ENCODE measurements at places on chromosomes 12 and 14.

GRCh38 chr12:14611640-14612203 lies 44.0 kb upstream of the PLBD1 start:
- DNase-seq: no peak

GRCh38 chr14:59688224-59689170 lies 111.9 kb upstream of the CCDC175 start:
- DNase-seq: peak; percentile 74

- DNase-seq: no peak
These were observed 240.6 kb downstream of the RAD51B start for GRCh38 chr14:68060198-68060597.

DNA sequence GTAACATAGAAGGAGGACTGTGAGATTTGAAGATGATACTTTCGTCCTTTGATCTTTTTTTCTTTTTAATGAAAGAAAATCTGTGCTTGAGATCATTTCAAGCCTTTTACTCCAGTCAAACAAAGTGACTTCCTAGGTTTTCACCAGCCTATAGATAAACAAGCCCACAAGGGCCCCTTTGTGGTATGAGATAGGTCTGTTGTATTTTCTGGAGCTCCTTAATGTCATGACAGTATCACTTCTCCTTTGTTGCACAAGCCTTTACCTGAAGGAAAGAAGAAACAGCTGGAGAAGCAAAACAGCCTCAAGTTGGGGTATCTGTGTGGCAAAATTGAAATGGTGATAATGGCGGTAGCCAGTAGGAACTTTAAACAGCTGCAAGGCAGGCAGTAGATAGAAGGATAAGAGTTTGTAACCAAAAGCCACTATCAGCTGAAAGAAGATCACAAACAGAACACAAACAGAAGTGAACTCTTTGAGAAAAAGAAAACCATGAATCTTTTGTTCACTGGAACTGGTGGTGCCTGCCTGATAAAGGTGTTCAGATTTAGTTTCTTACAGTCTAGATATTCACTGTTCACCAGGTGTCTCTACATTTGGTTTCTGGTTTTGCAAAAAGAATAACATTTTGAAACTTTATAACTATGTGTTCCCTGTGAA lies 96.8 kb downstream of the LGR5 start:
- no peak for DNase-seq

DNA sequence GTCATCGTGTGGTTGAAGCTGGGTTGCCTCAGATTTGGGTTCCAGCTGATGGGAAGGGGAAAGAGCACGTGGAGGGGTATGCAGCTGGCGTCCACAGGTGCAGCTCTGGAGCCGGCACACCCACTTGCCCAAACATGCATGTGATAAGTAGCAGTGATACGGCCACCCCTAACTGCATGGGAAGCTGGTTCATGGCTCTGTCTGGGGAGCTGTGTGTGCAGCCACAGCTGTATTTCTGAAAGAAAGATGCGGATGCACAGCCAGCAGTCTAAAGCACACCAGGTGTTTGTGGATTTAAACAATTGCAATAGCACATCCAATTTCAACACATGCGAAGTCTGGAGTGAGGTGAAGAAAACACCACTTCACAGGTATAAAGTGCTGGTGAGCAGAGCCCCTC lies 181.4 kb downstream of the EFCAB11 start:
- DNase-seq: no peak

- DNase-seq: no peak
These were observed 24.4 kb downstream of the SLC8B1 start for GRCh38 chr12:113310489-113310888.

GRCh38 chr12:117803001-117803400 lies 165.8 kb downstream of the KSR2 start:
- DNase-seq: no peak

GRCh38 chr14:104254735-104255400 lies 116.5 kb downstream of the KIF26A start:
- peak; percentile 76 for DNase-seq

GRCh38 chr14:61343471-61343870 lies 22.1 kb downstream of the PRKCH start:
- no peak for DNase-seq

- DNase-seq: no peak
These were observed 471.8 kb downstream of the TMEM117 start for GRCh38 chr12:44307506-44308168.

GRCh38 chr12:51480978-51481377 lies 56.3 kb downstream of the SLC4A8 start:
- no peak for DNase-seq

- DNase-seq: no peak
These were observed 280.8 kb downstream of the ZFP36L1 start for GRCh38 chr14:68512088-68512487.

GRCh38 chr12:102735104-102735503 lies 181.9 kb downstream of the PAH start:
- no peak for DNase-seq

- DNase-seq: no peak
These were observed 381.7 kb upstream of the DDHD1 start for GRCh38 chr14:53534841-53535240.

DNA sequence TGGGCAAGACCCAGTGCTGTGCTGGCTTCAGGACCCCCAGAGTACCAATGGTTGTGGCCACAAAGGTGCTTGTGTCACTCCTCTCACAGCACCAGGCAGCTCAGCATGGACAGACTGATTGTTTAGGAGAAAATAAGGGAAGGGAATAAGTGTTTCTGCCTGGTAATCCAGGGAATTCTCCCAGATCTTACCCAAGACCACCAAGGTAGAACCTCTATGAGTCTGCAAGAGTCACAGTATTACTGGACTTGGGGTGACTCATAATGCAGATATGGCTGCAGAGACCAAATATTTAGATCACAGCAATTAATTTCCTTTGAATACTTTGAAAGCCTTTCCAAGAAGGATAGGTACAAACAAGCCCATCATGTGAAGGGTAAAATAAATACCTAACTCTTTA lies 1178.3 kb upstream of the FLRT2 start:
- DNase-seq: no peak

- no peak for DNase-seq
These were observed 2.4 kb downstream of the EMP1 start for GRCh38 chr12:13198876-13199275.

DNA sequence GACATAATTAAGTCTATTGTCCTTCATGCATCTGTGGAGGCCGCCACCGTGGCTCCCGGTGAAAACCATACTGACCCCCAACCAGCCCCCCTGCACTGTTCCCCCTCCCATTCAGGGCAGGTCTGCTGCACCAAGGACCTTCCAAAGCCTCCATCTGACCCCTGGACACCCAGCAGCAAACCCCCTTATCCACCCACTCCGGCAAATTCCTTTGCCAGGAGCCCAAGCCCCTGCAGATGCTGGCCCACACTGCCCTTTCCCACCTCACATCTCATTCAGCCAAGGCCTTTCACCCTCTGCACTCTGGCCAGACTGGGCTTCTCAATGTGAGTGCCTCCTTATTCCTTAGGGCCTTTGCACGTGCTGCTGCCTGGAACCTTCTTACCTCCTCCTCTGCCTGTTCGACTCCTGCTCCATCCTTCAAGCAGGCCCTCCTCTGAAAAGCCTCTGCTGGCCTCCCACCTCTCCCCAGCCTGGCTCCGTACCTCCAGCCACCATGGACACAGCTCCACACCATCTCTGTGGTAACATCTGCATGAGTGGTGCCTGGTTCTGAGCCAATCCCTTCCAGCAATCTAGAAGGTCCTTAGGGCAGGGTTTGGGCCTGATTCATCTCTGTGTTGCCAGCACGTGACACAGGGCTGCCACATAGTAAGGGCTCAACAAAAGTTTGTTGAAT lies 230.7 kb downstream of the BCL11B start:
- DNase-seq: no peak

DNA sequence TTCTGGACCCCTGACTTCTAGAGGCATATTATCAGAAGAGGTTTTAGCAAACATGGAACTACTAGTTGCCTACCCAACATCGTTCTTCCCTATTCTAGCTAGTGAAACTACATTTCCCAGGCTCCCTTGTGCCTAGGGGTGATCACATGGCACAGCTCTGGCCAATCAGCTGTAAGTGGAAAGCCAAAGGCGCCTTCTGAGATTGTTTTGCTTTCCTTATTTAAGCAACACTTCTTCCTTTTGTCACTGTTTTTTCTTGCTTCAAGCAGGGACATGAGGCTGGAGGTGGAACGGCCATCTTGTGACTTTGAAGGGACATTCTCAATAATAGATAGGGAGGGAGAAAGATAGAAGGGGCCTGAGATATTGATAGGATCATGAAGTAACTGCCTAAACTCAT lies 136.7 kb downstream of the ZNF664 start:
- DNase-seq: no peak

- DNase-seq: no peak
These were observed 30.6 kb downstream of the BORCS5 start for GRCh38 chr12:12387501-12387900.

- DNase-seq: no peak
These were observed 12.5 kb downstream of the RFX4 start for GRCh38 chr12:106595268-106595667.

DNA sequence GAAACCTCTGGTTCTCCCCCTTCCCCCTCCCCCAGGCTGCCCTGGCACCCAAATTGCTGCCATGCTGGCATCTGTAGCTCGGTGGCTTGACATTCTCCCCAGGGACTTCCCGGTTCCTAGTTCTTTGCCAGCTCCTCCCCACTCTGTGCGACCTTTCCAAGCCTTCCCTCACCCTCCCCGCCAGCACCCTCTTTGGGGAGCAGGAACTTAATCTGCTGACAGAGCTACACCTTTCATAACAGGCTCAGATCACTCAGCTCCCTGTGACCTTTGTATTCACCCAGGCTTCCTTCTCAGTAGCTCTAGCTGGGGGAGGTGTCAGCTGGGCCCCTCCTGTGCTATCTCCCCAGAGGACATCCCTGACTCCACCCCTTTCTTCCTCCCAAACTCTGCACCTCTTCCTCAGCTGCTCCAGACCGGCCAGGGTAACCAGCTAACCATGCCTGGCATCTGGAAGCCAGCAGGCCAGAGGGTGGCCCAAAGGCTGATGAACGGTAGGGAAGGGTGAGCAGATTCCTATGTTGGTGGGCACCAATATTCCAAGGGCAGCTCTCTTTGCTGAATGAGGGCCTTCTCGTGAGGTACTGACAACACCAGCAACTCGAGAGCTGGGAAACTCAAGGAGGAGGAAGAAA lies 1.8 kb upstream of the COX14 start:
- no peak for DNase-seq

DNA sequence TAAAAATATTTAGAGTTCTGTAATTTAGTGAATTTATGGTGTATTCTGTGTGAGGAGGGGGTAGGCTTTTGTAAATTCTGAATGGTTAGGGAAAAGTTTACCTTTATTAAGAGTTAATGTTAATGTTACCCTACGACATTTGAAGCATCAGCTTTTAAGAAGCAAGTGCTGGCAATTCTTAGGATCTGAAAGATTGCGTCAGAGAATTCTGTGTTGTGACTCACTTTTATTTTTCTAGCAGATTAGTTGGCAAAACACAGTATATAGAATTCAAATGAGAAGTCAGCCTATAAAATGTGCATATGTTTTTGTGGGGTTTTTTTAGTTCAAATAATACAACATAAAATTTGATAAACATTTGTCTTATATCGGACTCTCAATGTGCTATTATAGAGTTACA lies 97.6 kb downstream of the RAD52 start:
- no peak for DNase-seq

DNA sequence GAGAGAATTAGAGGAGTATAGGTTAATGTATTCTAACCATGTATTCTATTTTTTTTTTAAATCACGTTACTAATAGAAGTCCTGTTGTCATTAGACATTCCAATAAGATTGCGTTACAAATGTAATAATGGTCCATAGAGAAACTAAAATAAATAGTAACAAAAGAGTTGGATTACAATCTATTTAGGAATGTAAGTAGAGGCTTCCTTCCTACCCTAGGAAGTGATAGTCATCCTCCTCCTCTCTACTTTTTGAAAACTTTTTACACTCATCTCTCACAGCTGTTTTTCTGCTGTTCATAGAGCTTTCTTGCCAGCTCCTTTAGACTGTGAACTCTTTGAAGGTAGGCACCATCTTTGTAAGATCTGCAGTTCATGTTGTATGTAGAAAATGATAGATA lies 23.6 kb downstream of the TRHDE start:
- DNase-seq: no peak

GRCh38 chr14:95356245-95356869 lies 36.6 kb upstream of the CLMN start:
- DNase-seq: no peak

- no peak for DNase-seq
These were observed 98.5 kb upstream of the SLC24A4 start for GRCh38 chr14:92224358-92224954.

DNA sequence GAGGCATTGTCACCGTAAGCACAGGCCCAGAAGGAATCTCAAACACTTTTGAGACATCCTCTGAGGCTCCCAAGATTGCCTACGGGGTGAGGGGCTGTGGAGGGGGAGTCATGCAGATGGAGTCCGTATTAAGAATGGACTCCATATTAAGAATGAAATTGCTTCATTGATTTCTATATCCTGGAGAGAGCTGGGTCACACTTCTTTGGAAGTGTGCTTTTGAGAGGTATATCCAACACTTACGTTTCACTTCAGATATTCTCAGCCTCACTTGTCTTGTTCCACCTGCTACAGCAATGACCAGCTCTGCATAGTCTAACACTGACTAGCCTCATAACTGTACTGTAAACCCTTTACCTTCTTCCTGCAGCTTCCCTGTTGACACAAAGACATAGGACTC lies 62.6 kb upstream of the ARHGAP5 start:
- DNase-seq: no peak

GRCh38 chr14:40229676-40230075 lies 797.4 kb upstream of the FBXO33 start:
- DNase-seq: no peak

- DNase-seq: no peak
These were observed 227.2 kb downstream of the MED13L start for GRCh38 chr12:116050275-116050674.

DNA sequence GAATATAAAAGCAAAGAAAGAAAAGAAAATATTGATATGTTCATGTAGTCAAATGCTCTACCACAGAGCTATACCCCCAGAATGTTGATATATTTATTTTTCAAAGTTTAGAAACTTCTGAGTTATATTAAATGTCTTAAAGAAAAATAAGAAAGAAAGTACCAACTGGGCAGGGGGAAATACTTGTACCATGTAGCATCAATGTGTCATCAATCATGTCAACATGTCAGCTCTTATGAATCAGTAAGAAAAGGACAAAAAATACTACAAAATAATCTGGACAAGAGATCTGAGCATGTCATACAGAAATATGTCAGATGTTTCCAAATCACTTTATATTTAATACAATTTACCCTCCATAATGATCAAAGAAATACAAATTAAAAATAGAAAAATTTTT lies 595.1 kb upstream of the ATP2B1 start:
- no peak for DNase-seq

- peak; percentile 35 for DNase-seq
These were observed 57.1 kb downstream of the VWF start for GRCh38 chr12:6067152-6067916.

DNA sequence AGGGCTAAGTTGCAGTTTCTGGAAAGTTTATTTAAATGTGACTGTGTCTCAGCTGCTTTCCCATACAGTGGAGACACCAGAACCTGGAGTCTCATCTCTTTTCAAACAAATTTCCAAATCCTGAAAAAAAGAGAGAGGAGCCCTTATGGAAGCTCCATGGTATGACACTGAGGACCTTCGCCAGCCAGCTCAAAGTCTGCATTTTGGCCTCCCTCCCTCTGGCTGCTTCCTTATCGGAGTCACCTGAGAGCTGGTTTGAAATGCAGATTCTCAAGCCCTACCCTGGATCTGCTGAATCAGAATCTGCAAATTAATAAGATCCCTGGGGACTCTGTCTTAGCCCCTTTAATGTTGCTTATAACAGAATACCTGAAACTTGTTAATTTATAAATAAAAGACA lies 21.7 kb upstream of the JDP2 start:
- no peak for DNase-seq
